Fibroblast of skin of left biceps (primary cell): ENCODE measurements at places on chromosomes 3 and 15.

GRCh38 chr3:157067114-157067513 is 92.8 kb downstream of the CCNL1 start:
- DNase-seq = no peak

DNA sequence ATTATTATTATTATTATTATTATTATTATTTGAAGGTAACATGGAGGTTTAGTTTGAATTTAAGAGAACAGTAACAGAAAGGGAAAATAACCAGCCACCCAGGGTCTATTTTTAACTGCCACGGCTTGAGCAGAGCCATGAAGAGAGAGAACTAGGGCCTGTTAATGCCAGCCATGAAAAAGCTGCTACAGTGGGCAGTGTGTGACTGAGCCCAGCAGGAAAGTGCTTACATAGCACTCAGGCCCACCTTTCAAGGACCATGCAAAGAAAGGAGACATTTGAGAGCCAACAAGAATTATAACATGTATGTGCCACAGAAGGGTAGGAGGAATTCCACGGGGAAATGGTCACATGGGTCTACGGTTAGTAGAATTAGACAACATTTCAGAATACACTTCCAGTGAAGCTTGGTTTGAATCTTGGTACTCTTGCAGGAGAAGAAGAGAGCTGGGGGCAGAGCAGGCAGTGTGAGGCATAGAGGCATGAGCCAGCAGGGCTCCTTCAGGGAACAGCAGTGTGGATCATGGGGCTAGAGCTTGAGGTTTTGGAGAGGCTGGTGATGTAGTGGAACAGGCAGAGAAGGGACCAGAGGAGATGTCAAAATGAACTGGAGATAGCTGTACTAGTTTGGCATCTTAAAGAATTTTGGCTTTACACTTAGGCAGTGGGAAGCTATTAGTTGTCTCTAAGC is 140.7 kb downstream of the CMSS1 start:
- no peak for DNase-seq

- no peak for DNase-seq
These were observed 11.9 kb downstream of the RAP2B start for GRCh38 chr3:153173758-153174516.

DNA sequence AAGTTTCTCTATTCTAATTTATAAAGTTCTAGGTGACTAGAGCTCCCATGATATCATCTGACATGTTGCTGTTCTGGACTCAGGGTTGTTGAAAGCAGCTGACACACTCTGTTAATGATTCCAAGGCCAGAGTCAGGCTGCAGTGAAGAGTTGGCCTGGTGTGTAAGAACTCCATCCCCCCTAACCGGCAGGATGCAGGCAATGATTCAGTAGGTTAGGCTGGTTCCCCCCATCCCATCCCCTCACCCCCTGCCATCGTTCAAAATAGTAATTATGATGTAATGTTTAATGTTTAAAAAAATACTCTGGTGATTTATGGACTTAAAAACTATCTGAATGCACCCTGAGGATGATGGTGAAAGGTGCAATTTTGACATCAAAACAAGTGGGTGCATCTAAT is 4.6 kb upstream of the TRIM71 start:
- no peak for DNase-seq

DNA sequence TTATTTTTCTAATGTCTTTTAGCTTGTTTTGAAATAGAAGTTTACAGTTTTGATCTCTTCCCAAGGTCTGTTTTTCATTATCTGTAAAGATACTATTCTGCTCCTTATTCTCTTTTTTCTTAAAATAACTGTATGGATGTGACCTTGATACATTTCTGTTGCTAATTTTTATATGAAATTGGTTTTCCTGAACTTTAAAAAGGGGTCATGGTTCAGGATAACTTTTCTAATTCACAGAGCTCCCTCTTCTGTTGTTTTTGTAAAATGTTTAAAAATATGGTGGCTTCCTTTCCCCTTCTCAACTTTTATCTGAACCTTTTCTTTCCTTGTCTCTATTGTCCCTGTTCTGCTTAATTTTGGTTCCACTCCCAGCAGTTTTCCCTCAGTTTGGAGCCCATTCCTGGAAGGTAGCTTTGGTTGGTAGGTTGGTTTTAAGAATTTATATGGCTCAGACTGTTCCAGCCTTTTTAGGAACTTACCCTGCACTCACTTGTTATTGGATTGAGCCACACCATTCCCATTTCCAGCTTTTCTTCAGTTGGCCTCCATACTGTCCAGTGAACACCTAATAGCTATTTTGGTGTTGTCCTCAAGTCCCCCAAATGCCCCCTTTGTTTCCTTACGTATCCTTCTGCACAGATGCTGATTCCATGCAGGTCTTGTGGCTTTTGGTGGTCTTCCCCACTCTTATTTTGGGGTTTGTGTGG is 70.3 kb downstream of the SLMAP start:
- no peak for DNase-seq

GRCh38 chr15:39300451-39301153 is 280.3 kb upstream of the THBS1 start:
- no peak for DNase-seq

- DNase-seq = no peak
These were observed 132.6 kb upstream of the TBL1XR1 start for GRCh38 chr3:177329854-177330253.

- DNase-seq = no peak
These were observed 471 bp upstream of the KBTBD8 start for GRCh38 chr3:66997560-66998112.

GRCh38 chr15:77907824-77908751 is 169.4 kb downstream of the TBC1D2B start:
- DNase-seq = no peak

DNA sequence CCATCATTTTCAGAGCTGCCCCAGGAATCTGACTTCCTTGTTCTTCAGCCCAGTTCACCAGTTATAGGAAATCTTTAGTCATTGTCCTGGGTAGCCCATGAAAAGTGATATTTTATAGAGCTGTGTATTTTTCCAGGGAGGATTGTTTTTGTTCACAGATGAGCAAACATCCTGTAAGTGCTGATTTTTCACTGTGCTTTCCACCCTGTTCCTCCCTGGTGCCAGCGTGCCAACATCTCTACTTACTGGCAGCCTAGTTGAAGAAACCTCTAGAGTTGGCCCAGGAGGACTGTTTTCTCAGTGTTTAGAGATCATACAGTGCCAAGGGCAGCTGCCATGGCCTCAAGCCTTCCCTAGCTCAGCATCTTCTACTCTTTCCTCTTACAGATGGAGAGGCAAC is 41.3 kb downstream of the ST6GAL1 start:
- DNase-seq = no peak

DNA sequence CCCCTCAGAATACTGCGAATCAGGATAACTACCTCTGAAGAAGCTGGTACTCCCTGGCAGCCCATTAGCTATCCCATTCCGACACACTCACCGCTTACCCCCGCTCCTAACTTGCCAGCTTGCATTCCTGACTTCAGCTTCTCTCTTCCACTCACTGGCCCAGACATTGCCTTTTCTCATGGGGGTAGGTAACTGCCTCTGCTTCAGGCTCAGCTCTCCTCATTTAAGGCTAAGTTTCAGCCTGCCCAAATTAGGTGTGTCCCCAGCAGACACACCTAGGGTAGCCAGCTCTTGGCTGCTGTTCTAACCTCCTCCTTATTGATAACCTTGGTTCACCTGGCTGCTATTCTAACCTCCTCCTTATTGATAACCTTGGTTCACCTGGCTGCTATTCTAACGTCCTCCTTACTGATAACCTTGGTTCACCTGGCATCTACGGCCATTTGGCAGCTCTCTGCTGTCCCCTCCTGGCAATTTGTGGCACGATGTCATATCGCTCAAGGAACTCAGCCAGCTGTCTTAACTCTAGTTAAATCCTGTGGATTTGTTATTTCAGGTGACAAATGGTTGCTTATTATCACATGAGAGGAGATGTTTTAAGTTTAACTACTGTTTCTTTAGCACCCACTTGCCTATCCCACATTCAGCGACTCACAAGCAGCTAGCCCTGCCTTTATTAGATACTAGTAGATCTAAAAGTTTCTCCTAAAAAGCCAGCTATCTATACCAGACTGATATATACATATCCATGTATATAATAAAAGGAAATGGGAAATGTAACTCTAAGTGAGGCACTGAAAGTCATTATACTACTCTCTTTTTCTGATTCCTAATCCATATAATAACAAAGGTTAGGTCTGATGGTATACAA is 106.5 kb upstream of the ACP3 start:
- DNase-seq = no peak

- DNase-seq = no peak
These were observed 11.3 kb upstream of the RPL39L start for GRCh38 chr3:187150599-187150998.

DNA sequence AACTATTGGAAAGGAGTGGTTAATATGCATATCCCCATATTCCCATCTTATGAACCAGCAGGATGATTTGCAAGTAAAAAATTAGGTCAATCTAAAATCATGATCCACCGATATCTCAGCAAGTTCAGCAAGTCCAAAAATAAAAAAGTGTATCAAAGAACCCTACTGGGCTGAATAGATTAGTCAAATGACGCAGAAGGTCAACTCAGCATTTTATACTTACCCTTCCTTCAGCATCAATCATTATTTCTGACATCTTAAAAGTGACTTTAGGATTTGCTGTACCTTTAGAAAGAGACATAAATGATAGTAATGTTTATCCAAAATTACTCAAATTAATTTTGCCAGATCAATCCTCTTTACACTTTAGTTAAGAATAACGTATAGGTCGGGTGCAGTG is 32.6 kb downstream of the DPP8 start:
- DNase-seq = no peak

GRCh38 chr3:140950863-140951262 is 9.2 kb downstream of the SLC25A36 start:
- no peak for DNase-seq

- no peak for DNase-seq
These were observed 3.7 kb downstream of the NME9 start for GRCh38 chr3:138325990-138326389.

DNA sequence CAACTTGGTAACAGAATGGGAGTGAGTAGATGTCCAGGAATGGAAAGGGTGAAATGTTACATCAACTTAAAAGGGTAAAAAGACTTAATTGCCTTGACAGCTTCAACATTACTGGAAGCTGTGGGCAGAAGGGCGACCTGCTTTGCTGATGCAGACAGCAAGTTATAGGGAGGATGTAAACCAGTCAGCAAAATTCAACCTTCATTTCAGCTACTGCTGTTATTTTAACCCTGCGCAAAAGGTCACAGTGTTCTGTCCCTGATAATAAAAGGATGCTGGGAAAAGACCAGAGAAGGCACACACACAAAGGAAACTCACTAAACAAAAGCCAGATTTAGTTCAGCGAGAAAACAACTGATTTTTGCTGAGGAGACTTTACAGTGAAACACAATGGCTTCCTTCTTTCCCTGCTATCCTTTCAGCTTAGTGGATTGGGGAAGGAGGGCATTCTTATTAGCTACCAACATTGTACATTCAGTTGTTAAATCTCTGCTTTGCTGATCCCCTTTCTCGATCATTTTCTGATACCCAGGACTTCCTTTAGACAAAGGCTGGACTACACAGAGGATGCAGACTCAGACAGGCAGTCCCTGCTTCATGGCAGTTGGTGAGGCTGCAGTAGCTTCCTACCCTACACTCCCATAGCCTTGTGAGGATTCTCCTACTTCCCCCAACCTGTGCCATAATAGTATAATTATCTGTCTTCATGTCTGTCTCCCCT is 62.0 kb downstream of the P3H2 start:
- DNase-seq = no peak

- DNase-seq = no peak
These were observed 5.4 kb downstream of the ANKRD63 start for GRCh38 chr15:40277471-40277870.

DNA sequence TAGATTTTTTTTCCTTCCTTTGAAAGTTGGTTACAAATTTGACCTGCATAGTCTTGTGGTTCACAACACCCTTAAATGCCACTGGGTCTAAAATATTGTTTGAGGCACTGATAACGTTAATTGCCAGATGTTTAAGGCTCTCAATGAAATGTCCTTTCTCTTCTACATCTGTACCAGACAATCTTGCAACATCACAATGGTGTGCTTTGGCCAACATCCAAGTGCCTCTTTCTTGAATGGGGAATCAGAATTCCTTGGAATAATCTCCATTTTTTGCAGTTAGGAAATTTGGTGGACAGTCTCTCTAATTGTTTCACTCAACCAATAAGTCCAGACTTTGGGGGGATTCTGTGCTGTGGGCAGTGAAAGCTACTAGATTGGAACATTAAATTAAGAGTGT is 26.0 kb upstream of the PEX5L start:
- DNase-seq = no peak

DNA sequence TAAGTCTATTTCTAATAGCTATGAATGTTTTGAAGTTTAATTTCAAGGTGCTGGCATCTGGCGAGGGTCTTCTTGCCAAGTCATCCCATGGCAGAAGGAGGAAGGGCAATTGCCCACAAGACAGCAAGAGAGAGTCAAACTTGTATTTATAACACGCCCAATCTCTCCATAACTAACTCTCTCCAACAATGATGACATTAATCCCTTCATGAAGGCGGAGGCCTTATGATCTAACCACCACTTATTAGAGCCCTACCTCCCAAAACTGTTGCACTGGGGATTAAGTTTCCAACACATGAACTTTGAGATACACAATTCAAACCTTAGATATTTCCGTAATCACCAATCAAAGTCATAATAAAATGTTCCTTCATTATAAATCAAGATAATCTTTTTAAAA is 406.9 kb downstream of the CNTN6 start:
- no peak for DNase-seq

- DNase-seq = no peak
These were observed 84.7 kb downstream of the MRPL46 start for GRCh38 chr15:88382482-88382983.
